ENCODE measurements at places on chromosomes 2 and 18. TPM values are rescaled to one million over a fixed set of nuclear protein-coding genes. Genes with fewer than 3 reads are reported as not detected.

SERPINB7 gene
- polyA plus RNA-seq: 0.55 TPM

KDM3A gene
- polyA plus RNA-seq: 55.5 TPM

CNGA3 gene
- polyA plus RNA-seq: 0.06 TPM

ORC2 gene
- 42.2 TPM for polyA plus RNA-seq

PLEKHH2 gene
- polyA plus RNA-seq: 39.8 TPM

KLHL41 gene
- 1.8 TPM for polyA plus RNA-seq

KLF7 gene
- polyA plus RNA-seq: 22.7 TPM

SNTG2 gene
- 2.9 TPM for polyA plus RNA-seq

ZNF804A gene
- polyA plus RNA-seq: 2.1 TPM

SDC1 gene
- 30.1 TPM for polyA plus RNA-seq

ZSWIM2 gene
- not detected for polyA plus RNA-seq

KCNG3 gene
- polyA plus RNA-seq: 1.1 TPM

UGT1A5 gene
- not detected for polyA plus RNA-seq

CD8B2 gene
- 0.22 TPM for polyA plus RNA-seq

GALR1 gene
- 0.14 TPM for polyA plus RNA-seq

UCN gene
- 0.79 TPM for polyA plus RNA-seq

ARHGAP15 gene
- polyA plus RNA-seq: 3.6 TPM

CD226 gene
- 2.1 TPM for polyA plus RNA-seq

TTC31 gene
- polyA plus RNA-seq: 36.9 TPM

HK2 gene
- polyA plus RNA-seq: 12.8 TPM

RUFY4 gene
- 0.13 TPM for polyA plus RNA-seq

VWC2L gene
- 0.08 TPM for polyA plus RNA-seq

CXCR2 gene
- polyA plus RNA-seq: 0.24 TPM

PROM2 gene
- 51.8 TPM for polyA plus RNA-seq

MYO7B gene
- polyA plus RNA-seq: 14.2 TPM

G6PC2 gene
- 0.04 TPM for polyA plus RNA-seq

CFC1 gene
- polyA plus RNA-seq: not detected

CFAP53 gene
- 3.7 TPM for polyA plus RNA-seq

CDH20 gene
- polyA plus RNA-seq: 3.0 TPM

SERPINB4 gene
- not detected for polyA plus RNA-seq

SMC6 gene
- polyA plus RNA-seq: 30.7 TPM

MTX2 gene
- 94.0 TPM for polyA plus RNA-seq

C2orf15 gene
- 12.6 TPM for polyA plus RNA-seq

DSG3 gene
- polyA plus RNA-seq: not detected

LYPD6B gene
- polyA plus RNA-seq: 23.6 TPM

LYG2 gene
- polyA plus RNA-seq: 0.27 TPM

NDC80 gene
- 28.1 TPM for polyA plus RNA-seq

TCF23 gene
- 0.69 TPM for polyA plus RNA-seq

DES gene
- polyA plus RNA-seq: 7.7 TPM

KDSR gene
- polyA plus RNA-seq: 42.7 TPM

Data from left renal cortex interstitium (tissue), 4 donors.